ENCODE measurements at places on chromosomes 11 and 22.
A peak's percentile ranks its signal among the peaks of the same experiment; 100 is the strongest.

DNA sequence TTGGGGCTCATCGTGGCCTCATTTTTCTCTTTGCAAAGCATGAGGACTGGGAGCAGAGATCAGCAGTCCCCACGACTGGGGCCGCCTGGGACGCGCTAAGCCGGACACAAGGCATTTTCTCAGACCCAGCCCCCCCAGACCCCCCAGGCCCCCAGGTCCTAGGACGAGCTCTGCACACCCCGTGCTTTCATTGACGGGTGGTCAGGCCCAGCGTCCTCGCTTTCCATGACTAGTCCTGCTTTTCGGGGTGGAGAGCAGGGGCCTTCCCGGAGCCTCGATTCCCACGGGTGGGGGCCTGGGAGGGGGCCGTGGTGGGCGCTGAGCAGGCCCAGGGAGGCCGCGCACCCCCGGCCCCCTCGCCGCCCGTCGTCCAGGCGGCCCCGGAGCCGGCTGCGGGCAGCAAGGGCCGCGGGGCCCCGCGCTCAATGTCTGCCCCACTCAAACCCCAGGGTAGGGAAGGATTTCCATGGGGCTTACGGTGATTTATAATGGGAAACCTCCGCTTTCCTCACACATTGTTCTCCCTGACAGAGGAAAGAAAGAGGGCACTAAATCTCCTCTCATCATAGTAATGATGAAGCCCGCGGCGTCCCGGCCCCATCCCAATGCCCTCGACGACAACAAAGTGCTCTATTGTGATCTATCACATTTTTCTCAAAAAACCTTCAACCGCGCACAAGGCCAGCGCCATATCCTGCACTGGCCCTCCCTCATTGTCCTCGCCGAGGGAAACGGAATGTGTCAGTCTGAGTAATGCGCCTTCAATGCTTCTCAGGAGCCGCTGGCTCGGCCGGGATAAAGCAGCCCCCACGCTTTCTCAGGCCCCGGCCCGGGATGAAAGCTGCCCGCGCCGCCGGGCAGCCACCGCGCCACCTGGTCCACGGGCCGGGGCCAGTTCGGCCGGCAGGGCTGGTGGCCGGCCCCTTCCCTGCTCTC is 10.4 kb upstream of the LINC01488 start:
- peak; percentile 57 for DNase-seq

- DNase-seq: no peak
These were observed 2.0 kb upstream of the UEVLD start for GRCh38 chr11:18590571-18590970.

DNA sequence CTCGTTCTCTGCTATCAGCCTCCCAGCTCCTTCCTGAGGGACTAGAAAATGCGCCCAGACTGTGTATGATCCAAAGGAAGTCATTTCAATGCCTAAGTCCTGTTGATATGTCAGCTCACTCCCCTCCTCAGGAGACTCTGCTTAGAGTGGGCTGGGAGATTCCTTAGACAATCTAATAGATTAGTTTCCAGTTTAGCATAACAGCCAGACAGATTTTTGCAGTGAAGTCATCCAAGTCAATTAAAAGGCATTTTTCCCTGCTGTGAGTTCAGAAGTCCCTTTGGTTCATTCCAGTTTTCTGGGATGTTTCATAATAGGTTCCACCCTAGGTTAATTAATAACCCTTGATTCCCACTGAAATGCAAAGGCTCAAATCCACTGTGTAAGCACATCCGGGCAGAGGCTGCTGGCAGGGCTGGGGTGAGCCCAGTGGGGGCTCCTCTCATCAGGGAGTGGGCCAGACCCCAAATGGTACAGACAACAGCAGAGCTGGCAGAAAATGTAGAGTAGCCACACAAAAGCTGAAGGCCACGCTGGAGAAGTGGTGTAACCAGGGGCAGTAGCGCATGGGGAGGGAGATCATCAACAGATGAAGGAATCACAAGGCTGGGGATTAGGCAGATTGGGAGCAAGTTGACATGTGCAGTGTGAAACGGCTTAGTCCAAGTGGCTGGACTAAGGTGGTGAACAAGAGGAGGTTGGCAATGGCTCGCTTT is 90.6 kb downstream of the SYN3 start:
- no peak for DNase-seq

DNA sequence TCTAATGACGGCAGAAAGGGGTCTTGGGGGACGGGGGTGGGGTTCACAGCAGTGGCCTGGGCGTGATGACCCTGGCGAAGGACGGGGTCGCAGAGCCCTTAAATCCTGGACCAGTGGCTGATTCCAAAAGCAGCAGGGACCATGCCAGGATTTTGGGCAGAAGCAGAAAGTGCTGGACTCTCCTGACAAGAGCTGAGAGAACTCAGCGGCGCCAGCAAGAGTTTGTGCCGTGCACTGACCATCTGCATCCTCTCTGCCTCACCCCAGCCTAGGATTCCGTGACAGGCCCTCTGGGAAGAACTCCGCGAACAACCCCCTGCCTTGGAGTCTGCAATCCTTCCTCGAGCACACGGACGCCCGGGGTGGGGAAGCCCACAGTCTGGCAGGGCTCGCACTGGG is 644 bp upstream of the NDUFV1 start:
- no peak for DNase-seq

GRCh38 chr22:30340911-30341685 is 14.4 kb upstream of the TBC1D10A start:
- DNase-seq: peak; percentile 88

DNA sequence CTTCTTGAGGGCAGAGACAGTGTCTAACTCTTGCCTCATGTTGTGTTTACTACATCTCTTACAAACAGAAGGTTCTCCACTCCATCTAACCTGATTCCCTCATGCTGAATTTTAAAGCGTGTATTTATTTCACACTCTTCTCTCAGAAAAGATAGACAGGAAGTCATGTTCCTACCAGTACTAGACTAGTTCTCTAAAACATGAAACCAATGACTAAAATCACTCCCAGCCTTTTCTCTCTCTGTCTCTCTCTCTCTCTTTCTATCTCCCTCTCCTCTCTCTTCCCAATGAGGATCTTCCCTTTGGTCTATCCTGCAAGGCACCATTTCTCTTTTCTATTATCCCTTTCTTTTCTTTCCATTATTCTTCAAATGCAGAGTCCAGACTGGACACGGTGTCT is 391.9 kb upstream of the CADM1 start:
- no peak for DNase-seq

GRCh38 chr11:130094614-130095013 is 24.9 kb downstream of the APLP2 start:
- DNase-seq: no peak

DNA sequence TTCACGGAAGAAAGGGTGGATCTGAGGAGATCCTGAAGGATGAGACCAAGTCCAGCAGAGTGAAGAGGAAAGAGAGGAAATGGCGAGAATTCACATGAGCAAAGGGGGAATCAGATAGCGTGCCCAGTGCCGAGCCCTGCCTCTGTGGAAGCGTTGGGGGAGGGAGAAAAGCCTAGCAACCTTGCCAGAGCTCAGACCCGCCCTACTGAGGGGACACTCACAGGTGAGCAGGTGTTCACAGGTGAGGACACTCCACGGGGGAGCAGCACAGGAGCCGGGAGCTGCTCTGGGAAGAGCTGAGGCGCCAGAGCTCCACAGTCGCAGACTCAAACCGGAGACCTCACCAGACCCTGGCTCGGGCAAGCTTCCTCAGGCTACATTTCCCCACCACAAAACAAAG is 56.2 kb downstream of the MICAL3 start:
- DNase-seq: no peak

DNA sequence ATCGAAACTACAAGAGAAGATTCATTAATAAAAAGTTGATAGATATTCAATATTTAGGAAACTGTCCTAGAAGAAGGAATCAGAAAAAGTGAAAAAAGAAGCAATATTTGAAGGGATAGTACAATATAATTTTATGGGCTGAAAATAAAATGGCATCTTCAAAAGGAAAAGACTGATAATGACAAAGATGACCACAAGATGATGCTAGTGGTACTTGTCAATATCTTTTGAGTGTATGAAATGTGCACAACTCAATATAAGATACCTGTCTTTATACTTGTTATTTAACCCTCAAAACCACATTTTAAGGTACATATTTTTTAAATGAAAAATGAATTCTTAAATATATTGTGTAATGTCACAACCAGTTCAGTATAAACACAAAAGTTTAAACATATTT is 1059.6 kb upstream of the RAG2 start:
- DNase-seq: no peak

GRCh38 chr11:120746836-120747609 is 235.5 kb downstream of the GRIK4 start:
- DNase-seq: no peak

DNA sequence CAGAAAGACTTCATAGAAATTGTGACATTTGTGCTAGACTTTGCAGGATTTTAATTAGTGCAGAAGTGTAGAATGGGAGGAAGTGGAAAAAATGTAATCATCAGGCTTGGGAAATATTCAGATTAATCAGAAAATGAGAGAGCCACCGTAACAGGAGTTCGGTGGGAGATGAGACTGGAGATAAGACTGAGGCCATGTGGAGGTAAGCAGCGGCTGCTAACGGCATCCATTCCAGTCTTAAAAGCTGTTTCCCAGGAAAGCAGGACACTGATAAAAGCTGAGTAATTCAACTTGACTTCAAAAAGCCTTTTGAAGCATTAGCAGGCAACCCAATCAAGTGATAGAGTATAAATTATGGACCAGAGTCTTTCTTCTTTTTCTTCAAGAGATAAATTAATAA is 369.9 kb downstream of the LUZP2 start:
- DNase-seq: no peak

DNA sequence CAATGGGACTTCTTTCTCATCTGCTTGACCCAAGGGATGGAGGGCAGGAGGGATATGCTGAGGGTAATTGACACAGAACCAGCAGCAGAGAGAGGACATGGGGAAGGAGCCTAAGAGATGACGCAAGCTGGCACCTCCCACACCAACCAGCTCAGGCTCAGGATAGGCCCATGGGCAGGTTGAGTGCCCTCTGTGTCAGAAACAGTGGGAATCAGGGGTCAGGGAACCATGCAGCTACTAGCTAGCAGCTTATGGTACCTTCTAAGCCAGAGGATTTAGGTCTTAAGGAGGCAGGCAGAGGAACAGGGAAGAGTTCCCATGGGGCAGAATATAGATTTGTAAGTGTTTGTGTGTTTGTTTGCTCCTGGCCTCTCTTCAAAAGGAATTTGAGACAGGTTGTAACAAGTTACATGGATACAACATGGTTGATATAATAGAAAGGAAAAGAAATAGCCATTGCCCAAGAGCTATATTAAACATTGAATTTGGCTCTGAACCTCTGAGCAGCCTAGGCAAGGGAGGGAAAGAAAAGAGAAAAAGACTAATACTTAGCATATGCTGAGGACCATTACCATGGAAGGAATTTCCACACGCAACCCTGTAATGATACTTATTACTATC is 39.9 kb upstream of the NAV2 start:
- no peak for DNase-seq

- no peak for DNase-seq
These were observed 12.1 kb upstream of the BLID start for GRCh38 chr11:122128146-122128545.
